ENCODE measurements at places on chromosomes 11 and 22.

DNA sequence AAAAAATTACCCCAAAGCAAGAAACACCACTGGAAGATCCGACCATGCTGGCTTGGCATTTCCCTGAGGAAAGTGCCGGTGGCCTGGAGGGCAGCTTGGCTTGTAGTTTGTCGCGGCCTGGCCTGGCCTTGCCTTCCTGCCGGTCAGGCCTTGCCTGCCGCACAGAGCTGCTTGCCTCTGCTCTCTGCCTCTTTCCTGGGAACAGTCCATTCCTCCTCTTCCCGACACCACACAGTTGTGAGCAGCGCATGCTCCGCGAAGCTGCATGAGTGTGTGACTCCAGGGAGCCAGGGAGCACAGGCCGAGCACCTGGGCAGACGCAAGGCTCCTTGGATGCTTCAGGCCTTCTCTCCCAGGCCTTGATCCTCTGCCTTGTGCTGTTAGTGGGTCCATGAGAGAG is 19.8 kb downstream of the CTTN start:
- no peak for DNase-seq

DNA sequence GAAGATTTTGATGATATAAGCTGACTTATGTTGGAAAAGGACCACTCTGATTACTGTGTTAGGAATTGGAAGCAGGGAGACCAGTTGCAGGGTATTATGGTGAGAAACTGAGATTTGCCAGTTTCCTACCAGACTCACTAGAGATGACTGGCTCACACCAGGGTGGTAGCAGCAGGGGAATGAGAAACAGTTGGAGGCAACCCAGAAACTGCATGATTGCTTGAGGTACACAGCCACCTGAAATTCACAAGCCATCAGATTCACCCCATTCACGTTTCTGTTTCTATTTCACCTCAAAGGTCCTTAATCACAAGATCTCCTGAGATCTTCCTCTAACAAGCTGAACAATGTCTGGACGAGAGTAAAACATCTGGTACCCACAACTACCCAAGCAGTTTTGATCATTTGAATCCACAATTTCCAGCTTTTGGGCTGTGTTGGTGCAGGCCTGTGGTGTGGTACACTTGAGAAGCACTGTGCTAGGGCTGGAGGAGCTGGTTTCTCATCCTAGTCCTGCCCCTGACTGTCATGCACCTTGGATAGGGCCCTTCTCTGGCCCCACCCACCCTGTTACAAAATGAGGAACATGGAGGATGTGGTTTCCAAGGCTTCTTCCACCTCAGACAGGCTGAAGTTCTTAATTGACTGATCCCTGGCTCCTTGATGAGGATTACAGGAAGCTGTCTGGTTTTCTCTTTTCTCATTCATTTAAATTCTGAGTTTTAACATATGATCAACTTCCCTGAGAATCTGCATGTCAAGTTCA is 233.4 kb downstream of the INSC start:
- DNase-seq: no peak

DNA sequence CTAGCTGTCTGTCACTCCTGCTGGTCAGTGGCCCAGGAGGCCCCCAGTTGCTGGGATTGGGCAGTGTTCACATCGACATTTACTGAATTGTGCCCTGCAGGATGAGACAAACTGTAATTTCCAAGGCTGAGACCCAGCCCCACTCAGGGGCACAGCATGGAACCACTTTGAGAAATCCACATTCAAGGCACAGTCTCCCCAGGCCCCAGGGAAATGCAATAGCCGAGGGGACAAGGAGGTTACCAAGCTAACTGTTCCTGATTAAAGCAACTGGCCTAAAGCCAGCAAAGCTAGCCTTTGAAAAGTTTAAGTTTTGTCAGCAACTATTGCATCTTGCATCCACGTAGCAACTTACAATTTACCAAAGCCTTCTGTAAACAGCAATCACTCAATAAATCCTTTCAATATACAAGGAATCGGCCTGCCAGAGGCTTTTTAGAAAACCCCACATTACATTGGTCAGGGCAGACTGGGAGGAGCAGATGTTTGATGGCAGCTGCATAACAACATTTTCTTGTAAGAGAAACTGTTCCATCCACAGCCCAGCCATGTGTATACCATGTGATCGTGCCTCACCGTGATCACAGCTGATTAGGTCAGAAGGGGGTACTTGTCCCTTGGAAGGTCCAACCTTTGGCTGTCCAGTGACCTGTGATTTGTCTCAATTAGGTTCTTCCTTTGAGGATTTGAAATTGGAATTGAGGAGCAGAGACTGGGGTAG is 103.9 kb downstream of the TENM4 start:
- DNase-seq: no peak

DNA sequence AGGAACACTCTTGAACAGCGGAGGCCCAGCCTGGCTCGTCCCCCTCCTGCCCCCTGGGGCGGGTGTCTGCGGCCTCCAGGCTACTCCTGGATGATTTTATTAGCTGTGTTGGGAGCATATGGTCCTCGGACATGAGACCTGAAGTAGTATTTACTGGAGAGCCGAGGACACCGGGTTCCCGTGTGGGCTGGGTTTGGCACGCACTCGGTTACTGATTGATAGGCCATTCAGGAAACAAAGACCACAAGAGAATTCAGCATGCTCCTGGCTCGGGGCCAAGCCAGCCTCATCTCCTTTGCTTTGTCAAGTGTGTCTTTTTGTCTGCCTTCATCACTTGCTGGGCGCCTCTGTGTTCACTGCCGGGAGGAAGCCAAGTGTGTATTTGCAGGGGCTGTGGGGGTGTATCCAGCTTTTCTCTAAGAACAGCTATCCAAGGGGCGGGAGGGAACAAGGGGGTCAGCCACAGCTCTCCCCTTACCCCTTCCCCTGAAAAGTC is 9.7 kb downstream of the FXYD2 start:
- DNase-seq: no peak

DNA sequence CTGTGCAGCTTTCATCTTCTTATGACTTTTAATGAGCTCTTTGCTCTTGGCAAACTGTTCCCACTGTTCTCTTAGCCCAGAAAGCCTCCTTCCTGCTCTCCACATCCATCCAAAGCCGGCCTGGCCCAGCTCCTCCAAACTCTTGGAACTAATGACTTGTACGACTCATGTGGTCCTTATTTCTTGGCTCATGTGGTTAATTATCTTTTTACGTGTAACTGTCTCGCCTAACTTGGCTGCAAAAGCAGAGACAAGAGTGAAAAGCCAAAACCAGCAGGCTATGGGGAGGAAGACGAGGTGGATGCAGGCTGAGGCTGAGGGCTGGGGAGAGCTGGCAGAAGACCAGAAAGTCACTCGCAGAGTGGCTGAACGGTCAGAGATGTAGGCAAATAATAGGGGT is 5.5 kb downstream of the CSNK2A3 start:
- no peak for DNase-seq

GRCh38 chr11:45895553-45896259 is 10.3 kb downstream of the MAPK8IP1 start:
- no peak for DNase-seq

DNA sequence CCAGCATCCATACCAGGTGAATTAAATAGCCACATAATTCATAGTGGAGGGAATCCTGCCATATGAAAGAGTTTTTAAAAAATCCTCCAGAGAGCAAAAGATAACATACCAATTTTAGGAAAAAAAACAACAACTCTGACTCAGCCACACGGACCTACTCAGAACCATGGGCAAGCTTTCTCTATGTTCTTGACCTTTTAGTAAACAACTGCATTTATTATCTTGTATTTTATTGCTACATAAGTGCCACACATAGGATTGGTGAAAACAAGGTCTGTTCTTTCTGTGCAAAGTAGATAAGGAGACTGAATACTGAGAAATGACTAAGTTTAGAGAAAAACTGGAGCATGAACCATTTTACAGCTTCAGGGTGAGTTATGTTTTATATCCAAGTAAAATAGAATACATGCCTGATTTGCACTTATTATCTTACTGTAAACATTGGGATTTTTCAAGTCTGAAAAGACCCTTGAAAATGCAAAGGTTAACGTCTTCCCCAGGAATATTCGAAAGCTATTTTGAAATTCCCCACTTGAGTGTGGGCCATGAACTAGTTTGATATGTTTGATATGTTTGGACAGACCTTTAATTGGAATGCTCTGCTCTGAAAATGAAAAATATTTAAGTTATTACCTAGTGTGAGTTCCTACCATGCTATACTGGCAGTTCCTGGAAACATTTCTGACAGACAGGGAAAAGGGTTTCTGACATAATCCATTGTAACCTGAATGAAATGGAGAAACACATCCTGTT is 89.5 kb upstream of the DDI1 start:
- DNase-seq: no peak

GRCh38 chr22:33906475-33906874 is 13.8 kb downstream of the LARGE1 start:
- no peak for DNase-seq

GRCh38 chr11:65366340-65366773 is 11.8 kb downstream of the TIGD3 start:
- DNase-seq: no peak

- DNase-seq: no peak
Measured at GRCh38 chr11:104339380-104339831, 175.5 kb upstream of the PDGFD start.

DNA sequence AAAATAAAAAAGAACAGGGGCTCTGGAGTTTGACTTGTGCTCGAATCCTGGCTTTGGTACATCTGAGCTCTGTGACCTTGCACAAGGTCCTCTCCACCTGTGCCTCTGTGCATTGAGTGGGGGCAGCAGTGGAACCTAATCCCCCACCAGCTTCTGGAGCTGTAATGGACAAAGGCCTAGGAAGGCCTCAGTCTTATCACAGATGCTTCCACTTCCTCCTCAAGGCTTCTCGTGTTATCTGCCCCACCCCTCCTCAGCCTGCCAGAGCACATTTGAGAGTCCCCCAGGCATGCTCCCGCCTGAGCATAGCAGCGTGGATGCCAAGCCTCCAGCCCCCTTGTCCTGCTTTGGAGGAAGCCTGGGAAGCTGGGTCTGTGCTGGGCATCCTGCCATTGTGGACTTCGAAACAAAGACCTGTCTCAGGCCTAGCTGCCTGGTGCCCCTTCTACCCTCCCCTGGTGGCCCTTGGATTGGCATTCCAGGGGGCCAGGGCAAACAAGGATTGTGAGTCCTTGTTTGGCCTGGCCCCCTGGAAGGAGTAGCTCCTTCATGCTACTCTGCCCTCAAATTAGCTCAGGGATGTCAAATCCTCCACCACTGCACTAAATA is 15.0 kb downstream of the SLC35E4 start:
- no peak for DNase-seq

- DNase-seq: no peak
Measured at GRCh38 chr11:76935042-76935441, 74.3 kb downstream of the ACER3 start.

DNA sequence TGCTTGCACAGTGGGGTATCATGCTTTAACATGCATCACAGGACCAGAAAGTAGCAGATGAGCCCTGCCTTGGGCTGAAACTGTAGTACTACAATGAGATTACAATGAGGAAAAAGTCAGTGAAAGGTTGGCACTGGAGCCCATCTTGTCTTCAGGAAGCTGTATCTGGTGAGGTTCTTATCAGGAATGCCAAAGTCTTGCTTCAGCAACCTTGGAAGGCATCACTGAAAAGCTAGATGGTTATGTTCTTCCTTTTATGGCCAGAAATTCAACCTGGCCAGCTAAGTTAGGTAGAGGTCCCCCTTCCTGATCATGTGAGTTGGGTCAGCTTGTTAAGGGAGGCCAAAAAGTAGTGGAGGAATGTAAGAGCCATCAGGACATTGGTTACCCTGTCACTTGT is 254.0 kb upstream of the FAT3 start:
- DNase-seq: no peak

GRCh38 chr11:99920956-99921355 is 766.1 kb upstream of the ARHGAP42 start:
- no peak for DNase-seq

- no peak for DNase-seq
Measured at GRCh38 chr11:93532281-93532789, 10.9 kb downstream of the SMCO4 start.
